ENCODE measurements at places on chromosomes 13 and 19. TPM values are rescaled to one million over a fixed set of nuclear protein-coding genes. Genes with fewer than 3 reads are reported as not detected.

C1QTNF9B gene
- not detected for total RNA-seq

GRCh38 chr13:49502954-49503353, 7.2 kb downstream of the PHF11 start:
- no peak for DNase-seq

GRCh38 chr13:32032759-32033158, 1.2 kb downstream of the FRY start:
- no peak for DNase-seq

DNA sequence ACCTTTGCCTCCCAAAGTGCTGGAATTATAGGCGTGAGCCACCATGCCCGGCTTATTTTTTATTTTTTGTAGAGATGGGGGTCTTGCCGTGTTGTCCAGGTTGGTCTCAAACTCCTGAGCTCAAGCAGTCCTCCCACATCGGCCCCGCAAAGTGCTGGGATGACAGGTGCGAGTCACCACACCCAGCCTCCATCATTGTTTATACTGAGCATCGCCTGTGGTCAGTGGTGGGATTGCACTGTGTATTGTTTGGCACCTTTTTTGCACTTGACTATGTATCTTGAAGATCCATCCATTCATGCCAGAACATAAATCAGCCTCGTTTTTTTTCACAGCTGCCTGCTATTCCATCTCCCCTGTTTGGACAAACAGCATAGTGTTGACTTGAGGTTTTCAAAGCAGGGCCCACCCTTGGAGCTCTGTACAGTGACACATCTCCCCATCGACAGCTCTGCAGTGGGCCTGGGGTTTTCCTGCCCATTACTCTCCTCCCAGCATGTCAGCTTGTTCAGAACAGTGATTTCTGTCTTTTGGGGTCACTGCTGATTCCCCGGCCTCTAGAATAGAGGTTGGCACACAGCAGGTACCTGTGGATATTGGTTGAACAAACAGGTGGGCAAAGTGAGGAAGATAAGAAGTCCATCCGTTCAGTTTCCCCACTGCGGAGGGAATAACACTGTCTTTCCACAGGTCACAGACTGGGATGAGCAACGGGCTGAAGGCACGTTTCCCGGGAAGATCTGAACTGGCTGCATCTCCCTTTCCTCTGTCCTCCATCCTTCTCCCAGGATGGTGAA, 8.2 kb upstream of the UPK1A start:
- no peak for DNase-seq

GRCh38 chr13:34776390-34776981, 165.6 kb upstream of the NBEA start:
- DNase-seq = no peak

GRCh38 chr13:40251343-40252032, 415.0 kb downstream of the FOXO1 start:
- DNase-seq = no peak

GRCh38 chr19:11693505-11694499, 44.9 kb downstream of the ZNF823 start:
- no peak for DNase-seq
